ENCODE measurements at places on chromosomes 7 and 10.
A peak's percentile ranks its signal among the peaks of the same experiment; 100 is the strongest.

DNA sequence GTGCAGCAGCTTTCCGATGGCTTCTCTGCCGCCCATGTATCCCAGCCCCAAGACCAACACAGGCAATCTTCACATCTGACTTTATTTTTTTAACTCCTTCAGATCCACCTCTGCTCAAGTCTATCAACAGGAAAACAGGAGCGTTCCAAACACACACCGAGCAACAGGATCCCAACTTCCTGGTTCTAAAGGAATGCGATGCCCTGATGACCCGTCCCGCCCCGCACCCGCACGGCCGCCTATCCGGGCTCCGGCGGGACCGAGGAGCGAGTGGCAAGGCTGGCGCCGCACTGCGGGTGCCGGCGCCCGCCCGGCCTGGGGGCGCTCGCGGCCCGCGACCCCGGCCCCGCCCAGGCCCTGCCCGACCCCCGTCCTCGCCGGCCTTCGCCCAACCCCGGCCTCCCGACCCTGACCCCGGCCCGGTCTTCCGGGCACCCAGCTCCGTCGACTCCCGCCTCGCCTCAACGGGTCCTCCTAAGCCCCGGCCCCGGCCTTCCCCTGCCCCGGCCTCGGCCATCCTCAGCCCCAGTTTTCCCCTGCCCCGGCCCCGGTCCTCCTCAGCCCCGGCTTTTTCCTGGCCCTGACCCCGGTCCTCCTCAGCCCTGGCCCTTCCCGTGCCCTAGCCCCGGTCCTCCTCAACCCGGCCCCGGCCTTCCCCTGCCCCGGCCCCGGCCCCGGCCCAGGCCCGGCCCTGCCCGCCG lies 730 bp downstream of the LARP4B start:
- peak; percentile 40 for DNase-seq

DNA sequence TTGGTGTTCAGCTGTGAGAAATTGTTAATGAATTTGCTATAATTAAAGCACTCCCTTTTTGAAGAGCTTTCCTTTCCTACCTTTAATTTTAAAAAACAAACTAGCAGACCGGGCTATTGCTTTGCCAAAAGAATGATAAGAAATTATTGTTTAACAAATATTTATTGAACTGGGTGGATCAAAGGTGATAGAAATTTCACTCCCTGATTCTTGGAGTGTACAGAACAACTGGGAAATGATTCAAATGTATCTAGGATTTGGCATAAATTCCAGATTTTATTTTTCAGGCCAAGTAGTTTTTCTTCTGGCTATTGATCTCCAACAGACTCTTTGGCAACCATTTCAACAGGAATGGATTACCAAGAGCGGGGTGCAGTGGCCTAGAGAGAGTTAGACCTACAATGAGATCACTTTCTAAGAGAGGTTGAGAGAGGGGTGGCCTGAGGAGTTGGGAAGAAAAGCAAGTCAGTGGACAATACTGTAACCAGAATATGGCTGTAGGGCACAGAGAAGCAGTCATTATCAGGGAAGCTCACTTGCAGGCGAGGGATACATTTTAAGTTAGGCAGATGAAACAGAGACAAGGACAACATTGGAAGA lies 71.9 kb downstream of the PLXDC2 start:
- DNase-seq: no peak

GRCh38 chr7:135128931-135129330 lies 18.9 kb upstream of the TMEM140 start:
- no peak for DNase-seq

- peak; percentile 2 for DNase-seq
Measured at GRCh38 chr10:91164520-91165065, 55.9 kb upstream of the PCGF5 start.

- no peak for DNase-seq
Measured at GRCh38 chr10:124005091-124005490, 88.3 kb downstream of the CHST15 start.

DNA sequence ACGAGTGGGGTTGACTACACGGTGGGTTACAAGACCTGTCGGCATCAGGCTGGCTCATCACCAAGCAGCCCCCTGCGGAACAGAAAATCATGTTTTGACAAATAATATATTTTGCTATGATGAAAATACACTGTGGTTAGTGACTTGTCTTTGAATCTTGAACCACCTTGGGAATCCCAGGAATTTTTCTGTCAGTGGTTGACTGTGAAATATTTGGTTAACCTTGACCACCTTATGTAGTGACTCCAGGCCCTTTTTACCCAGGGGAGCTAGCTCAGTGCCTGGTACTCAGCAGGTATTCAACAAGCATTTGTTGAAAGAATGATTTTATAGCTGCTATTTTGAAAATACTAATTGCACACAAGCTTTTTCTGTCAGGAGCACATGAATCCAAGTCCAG lies 406.0 kb downstream of the PHF14 start:
- DNase-seq: no peak

GRCh38 chr10:86165666-86166065 lies 200.9 kb downstream of the GRID1 start:
- no peak for DNase-seq

GRCh38 chr7:24366876-24367275 lies 82.9 kb downstream of the NPY start:
- DNase-seq: peak; percentile 91

DNA sequence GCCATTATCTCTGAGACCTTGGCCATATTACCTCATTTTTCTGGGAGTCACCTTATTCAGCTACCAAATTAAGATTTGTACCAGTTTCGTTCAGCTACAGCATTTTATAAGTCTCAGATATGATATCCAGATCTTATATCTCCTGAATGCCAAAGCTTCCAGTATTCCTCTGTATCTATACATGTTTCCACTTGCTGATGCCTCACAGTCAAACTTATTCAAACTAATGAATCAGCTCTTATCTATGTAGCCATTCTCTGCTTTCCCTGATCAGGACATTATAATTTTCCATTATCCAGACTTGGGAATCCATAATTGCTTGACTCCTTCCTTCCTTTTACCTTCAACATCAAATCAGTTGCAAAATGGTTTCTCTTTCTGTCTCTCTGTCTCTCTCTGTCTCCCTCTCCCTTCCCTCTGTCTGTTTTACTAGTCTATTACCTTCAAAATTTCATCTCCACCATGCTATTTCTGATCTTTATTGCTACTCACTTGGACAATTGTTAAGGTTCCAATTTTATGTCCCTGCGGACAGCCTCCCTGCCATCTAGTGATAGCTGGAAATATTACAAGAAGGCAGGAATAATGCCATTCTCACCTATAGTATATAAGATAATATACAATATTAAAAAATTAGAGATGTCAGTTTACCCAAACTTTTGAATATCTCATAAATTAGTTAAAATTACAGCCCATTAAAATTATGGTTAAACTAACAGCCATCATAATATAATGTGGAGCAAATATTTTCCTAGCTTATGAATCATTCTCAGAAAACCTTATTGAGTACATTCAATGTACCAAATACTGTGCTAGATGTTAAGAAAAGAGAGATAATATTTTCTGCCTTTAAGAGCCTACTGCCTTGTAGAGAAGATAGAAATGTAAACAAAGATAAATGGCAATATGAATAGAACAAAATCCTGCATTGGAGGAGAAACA lies 89.8 kb downstream of the PCLO start:
- DNase-seq: no peak

DNA sequence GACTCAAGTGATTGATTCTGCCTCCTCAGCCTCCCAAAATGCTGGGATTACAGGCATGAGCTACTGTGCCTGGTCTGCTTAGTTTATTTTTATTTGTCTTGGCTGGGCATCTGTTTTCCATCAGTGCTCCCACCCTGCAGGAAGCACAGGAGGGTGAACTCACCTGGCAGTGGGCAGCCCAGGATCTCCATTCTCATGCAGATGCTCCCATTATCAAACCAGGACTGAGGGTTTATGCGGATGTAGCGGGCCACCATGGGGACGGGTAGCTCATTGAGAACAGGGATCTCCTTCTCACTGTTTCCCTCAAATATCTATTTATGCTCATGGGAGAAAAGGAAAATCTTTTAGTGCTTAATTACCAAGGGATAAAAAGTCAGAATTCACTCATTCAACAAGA lies 93.8 kb downstream of the CPXM2 start:
- no peak for DNase-seq

GRCh38 chr7:44256459-44256858 lies 55.7 kb downstream of the YKT6 start:
- DNase-seq: no peak

All from tongue (tissue), 3 donors.